Stimulated activated CD8-positive, alpha-beta memory T cell treated with anti-CD3 and anti-CD28 coated beads, Interleukin-7, amount 100 ng/mL, for 1 hour (primary cell): ENCODE measurements at places on chromosomes 2 and 18.

DNA sequence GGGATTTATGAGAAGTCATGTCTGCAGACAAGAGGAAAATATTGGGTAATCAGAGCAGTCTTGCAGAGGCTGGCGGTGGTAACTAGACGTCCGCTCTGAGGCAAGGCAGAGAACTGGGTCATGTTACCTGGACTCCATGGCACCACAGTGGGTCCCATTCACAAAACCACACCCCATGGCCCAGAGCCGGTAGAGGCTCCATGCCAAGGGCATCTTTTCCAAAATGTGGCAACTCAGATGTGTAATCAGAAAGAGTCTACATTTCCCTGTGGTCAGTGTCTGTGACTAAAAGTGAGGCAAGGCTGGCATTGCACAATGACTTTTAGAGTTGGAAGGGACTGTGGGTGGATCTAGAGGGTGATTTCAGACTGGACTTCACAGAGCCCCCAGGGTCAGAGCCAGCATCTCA, 113.1 kb downstream of the MREG start:
- DNase-seq, result no peak

GRCh38 chr2:19575641-19576040, 217.2 kb upstream of the OSR1 start:
- DNase-seq, result no peak

DNA sequence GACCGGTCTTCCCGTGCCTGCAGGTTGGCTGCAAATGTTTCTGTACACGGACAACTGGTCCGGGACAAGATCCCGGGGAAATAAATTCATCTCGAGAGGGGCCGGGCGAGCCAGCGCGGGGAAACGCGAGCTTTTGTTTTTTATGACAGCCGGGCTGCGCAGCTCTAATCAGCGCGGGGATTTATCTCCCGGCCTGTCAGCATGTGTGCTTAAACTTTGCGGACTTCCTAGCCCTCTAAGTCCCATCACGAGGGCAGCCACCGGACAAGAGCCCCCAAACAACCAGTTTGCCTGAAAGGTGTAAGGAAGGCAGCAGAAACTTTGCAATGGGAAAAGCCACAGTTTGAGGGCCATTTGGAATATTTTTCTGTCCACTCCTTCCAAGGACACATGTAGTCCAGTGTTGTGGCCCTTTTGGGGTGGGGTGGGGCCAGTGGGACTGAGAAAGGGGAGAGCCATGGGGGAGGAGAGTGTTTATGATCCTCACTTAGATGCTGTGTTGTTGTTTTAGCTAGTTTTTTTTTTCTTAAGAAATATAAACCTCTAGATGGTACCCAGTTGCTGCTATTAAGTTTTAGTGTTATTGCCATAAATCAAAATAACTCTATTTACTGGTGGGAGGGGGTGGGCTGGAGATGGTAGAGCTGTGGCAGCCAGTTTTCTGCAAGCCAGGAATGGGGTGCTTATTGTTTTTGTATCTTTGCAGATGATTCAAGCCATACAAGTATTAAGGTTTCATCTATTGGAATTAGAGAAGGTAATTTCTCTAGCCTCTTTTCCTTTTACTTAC, 6.0 kb downstream of the MEIS1 start:
- no peak for DNase-seq

DNA sequence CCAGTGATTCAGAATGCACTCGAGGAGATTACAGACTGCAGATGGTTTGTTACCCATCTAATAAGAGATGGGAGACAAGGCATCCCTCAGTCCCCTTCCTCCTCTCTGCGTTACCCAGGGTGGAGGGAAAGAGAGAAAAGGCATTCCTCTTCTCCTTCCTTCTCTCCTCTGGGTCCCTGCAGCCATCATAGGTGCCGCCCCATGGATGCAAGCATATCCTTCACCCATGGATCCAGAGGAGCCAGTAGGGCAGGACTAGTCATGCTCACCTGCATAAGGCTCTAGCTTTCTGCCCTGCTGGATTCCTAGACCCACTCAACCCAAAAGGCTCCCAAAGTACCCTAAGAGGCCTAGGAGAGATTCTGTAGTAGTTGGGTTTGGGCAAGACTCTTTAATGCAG, 20.4 kb downstream of the CMPK2 start:
- DNase-seq, result no peak

- DNase-seq, result no peak
Observed at GRCh38 chr2:47054036-47054555, 101.0 kb downstream of the STPG4 start.

DNA sequence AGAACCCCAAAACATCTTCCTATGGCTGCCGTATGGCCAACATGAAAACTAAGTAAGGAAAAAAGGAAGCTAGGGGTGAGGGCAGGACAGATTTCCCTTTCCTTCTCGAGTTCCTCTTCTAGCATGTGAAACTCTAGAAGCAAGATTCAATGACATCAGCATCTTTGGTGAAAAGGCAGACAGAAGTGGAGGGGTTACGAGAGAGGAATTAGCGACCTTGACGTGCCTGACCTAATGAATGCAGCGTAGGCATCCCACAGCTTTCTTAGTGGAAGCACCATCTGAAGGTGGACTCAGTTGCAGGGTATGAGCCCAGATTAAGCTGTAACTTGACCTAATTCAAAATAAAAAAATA, 47.9 kb upstream of the PELI1 start:
- no peak for DNase-seq

- no peak for DNase-seq
Observed at GRCh38 chr2:26561918-26562810, 79.0 kb downstream of the CIB4 start.
